ENCODE measurements at places on chromosomes 13 and 19.

DNA sequence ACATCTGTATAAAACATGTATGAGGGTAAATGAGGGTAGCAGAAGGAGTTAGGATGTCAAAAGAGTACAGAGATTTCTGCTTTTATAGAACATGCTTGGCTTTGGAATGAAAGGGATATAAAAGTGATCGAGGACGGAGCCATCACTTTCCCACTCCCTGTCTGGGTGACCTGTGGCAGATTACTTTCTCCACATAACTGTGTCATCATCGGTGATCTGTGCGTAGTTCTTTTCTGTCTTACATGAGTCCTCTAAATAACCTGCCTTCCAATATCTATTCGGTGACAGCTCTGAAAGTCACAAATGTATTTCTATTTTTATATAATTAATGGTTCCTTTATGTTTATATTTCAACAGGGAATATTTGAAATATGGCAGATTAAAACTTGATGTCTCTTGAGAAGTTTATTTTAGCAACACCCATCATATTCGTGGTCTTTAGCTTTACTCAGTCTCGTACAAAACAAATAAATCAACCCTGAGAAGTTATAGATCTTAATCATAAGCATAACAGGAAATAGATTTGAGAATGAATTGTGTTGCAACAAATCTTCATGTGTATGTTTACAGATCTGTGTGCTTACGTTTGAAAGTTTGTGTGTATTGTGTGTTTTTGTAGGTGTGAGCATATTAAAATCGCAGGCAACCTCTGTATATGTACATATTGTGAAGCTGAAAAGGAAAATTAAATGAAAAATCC, 1094.3 kb downstream of the EFNB2 start:
- DNase-seq = no peak

- no peak for DNase-seq
Measured at GRCh38 chr19:1445932-1446712, 3.8 kb upstream of the APC2 start.

DNA sequence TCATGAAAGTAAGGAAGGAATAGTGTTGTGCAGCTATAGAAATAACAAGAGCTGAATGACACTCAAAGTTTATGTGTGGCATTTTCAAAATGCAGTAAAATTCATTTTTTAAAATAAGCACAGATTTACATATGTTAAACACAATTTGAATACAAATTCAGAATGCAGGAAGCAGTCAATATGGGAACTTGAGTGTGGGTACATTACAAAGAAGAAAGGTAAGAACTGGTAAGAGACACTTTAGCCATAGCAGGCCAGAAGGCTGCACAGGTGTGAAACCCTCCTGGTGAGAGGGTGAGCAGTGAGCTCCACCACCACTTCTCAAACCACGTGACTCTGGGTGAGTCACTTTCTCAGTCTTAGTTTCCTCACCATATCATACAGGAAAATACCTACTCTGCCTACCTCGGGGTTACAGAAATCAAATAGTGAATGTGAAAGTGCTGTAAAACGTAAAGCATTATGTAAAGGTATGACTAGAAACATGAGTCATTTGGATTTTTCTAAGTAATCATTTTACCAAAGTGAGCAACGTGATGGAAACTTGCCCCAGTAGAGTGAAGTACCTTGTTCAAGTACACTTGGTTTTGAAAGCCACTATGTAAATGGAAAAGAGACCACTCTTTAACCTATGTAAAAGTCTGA, 40.5 kb downstream of the USP12 start:
- peak; percentile 74 for DNase-seq

DNA sequence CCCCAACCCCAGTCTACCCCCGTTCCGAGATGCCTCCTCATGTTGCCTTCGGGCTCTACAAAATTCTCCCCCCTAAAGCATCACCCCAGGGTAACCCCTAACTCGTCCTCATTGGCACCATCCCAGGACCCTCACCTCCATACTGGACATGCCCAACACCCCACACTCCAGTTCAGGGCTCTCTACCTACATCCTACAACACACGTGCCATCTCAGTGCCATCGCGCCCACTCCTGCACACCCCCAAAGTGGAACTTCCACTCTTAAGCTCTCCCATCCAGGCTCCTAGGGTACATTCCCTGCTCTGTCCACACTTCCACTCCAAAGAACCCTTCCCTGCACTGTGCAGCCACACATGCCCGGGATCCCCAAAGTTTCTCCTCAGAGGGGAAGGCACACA, 827 bp upstream of the FKRP start:
- no peak for DNase-seq

GRCh38 chr13:75774176-75774575, 138.0 kb downstream of the LMO7 start:
- no peak for DNase-seq

DNA sequence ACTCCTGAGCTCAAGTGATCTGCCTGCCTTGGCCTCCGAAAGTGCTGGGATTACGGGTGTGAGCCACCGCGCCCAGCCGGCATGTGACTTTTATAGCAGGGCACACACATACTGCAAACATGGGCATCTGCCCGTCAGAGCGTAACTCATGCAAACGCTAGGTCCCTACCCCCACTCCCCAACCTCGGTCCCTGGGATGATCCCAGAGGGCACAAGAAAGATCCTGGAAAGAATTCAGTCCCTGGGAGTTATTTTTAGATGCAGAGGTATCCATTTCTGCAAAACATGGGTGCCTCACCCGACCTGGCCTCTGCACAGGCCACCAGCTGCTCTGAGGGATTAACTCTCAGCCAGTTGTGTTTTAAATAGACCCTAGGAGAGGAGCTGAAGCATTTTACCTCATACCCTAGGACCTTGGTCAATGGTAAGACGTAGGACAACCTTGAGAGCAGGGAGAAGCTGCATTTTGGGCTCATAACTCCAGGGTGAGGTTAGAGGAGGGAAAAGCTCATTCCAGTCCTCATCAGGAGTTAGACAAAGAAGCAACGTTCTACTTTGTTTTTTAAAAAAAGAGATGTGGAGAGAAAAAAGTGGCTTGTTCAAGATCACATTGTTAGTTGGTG, 10.8 kb downstream of the TMEM38A start:
- DNase-seq = no peak

DNA sequence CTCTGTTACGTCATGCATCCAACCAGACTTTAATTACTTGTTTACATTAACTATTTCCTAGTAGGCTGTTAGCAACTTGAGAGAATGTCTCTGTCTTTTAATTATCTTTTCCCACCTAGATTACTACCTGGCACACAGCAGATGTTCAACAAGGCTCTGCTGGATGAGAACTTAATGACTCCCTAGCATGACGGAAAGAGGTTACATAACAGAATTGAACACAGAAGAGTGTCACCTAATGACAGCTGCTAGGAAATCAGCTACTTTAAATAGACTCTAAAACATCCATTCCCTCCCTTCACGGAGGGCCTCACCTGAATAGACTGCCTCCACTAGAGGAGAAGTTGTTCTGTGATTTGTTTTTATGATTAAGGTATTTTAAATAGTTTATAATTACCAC, 110.8 kb downstream of the TEX29 start:
- DNase-seq = no peak

GRCh38 chr19:17402982-17403855, 2.2 kb downstream of the BST2 start:
- peak; percentile 47 for DNase-seq

DNA sequence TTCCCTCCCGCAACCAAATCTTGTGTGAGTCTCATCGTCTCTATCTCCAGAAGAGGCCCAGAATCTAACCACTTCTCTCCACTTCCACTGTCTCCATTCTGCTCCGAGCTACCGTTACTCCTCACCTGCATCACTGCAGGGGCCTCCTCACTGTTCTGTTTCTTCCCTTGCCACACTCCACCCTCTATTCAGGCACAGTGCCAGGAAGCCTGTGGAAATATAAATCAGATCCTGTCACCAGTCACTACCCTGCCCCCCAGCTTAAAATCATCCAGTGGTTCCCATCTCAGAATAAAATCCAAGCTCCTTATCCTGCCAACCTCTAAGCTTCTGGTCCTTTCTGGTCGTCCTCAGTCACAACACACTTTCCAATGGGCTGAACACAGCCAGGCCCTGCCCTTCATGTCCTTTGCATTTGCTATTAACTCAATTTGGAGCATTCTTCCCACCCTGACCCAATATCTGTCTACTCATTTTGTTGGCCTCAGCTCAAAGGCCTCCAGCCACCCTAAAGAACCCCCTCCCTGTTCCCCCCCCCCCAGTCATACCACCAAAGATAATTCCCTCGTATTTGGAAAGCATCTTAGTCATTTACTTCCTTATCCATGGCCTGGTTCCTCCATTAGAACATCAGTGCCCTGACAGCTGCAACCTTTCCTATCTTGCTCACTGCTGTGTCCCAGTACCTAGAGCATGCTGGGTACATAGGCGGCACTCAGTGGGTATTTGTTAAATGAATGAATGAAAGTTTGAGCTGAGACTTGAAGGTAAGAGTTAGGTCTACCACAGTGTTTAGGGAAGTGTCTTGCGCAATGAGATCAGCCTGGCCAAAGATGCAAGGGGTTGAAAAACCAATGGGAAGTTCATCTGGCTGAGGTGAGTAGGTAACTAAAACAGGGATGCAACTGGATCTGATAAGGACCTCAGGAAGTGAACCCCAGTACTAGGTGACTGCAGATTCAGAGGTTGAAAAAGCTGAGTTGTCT, 24.4 kb downstream of the ZNF175 start:
- no peak for DNase-seq

- DNase-seq = no peak
Measured at GRCh38 chr13:113744197-113745000, 14.6 kb upstream of the TMEM255B start.

DNA sequence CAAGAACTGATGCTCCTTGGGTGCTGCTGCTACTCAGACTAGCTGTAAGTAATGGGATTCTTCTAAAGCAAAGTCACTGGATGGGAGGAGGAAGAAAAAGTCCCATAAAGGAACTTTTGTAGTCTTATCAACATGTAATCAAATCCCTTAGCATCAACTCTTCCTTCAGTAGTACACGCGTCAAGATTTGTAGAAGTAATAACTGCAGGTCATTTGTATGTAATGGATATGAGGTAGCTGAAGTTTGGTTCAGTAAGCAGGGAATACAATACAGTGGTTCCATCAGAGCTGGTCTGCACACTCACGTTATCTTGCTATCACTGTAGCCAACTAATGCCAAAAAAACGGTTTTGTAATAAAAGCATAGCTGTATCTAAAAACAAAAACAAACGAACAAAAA, 72.4 kb upstream of the ZDHHC20 start:
- DNase-seq = no peak

DNA sequence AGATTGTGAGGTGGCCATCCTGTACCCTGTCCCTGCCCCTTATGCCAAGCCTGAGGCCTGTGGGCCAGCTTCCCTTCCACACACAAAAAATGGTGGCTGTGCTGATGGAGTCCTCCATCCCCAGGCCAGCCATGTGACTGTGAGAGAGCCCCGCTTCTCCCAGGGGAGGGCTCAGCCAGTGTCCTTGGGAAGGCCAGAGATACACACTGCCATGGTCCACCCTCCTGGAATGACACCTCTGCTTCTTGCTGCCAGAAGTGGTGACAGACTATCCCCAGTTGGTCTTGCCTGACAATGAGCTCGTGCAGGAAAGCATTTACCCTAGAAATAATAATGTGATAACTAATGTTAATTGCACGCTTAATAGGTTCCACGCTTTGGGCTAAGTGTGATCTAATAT, 38.0 kb downstream of the FAM124A start:
- no peak for DNase-seq

- no peak for DNase-seq
Measured at GRCh38 chr19:6402837-6403608, 10.1 kb upstream of the GTF2F1 start.

DNA sequence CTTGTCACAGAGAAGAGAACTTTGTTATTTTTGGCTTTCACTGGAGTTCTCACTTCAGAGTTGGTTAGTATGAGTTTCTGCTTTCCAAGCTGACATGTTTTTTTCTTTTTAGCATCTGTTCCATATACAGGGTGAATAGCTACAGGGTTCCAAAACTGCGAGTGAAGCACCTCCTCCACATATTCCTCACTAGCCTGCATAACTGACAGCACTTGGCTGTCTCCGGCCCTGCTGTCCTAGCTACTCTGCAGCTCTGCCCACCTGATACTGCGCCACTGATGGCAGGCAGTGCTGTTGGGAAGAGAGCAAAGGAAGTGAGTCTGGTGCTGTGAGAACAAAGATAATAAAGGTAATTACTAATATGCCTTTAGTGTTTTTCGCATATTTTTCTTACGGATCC, 6.8 kb downstream of the ATP8A2 start:
- no peak for DNase-seq

DNA sequence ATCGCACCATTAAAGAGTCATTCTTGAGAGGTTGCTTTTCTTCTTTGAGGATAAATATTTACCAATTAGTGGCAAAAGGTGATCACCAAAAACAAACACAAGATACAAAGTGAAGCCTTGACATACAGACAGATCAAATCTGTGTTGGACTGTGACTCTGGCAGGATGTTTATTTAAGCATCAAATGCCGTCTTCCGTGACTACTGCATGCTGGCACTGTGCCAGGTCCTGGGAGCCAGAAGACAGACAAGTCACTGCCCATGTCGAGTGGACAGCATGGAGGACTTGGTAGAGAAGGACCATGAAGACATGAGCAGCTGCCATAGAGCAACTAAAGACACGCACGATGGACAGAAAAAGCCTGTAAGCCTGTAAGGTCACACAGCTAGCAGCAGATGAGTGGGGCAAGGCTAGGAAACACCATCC, 92.8 kb upstream of the FARP1 start:
- no peak for DNase-seq

DNA sequence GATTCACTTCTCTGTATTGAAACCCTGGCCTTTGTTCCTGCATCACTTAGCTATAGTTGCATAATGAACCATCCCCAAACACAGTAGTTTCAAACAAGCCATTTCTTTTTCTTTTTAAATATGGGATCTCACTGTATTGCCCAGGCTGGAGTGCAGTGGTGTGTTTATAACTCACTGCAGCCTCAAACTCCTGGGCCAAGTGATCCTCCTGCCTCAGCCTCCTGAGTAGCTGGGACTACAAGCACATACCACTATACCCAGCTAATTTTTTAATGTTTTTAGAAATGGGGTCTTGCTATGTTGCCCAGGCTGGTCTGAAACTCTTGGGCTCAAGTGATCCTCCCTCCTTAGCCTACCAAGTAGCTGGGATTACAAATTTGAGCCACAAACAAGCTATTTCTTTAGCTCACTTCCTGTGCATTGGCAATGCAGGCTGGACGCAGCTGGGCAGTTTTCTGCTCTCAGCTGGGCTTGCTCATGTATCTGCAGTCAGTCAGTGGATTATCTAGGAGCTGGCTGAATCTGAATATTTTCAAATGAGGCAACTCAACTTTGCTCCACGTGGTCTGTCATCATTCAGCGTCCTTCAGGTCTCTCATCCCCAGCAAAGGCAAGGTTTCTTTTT, 49.5 kb upstream of the SIN3B start:
- DNase-seq = no peak

- no peak for DNase-seq
Measured at GRCh38 chr13:110471833-110472162, 89.7 kb downstream of the RAB20 start.

- peak; percentile 87 for DNase-seq
Measured at GRCh38 chr19:45079063-45079910, at the start of gene GEMIN7. GEMIN7 (plus strand) TSS chr19:45079260; CDS start chr19:45090115, 10,855 bp downstream.

GRCh38 chr19:4692251-4693077, 22.3 kb upstream of the MYDGF start:
- DNase-seq = no peak

GRCh38 chr19:23686621-23687423, at the start of gene ZNF675:
ZNF675 (minus strand) TSS chr19:23687212; CDS start chr19:23687033, 179 bp downstream.
- DNase-seq = peak; percentile 91

- no peak for DNase-seq
Measured at GRCh38 chr19:46648961-46649960, 11.7 kb downstream of the DACT3 start.

GRCh38 chr19:14072535-14073260, at the start of gene MISP3:
MISP3 (plus strand) TSS chr19:14072786; CDS start chr19:14073310, 524 bp downstream.
- DNase-seq = peak; percentile 50

GRCh38 chr13:81017513-81018152, 676.7 kb upstream of the SPRY2 start:
- DNase-seq = no peak

GRCh38 chr13:44968434-44968815, 20.8 kb downstream of the NUFIP1 start:
- DNase-seq = no peak
